Stimulated activated CD4-positive, alpha-beta T cell treated with anti-CD3 and anti-CD28 coated beads, TNF-alpha, amount 100 ng/mL, for 48 hours (primary cell): ENCODE measurements at places on chromosomes 11 and 22.

GRCh38 chr11:108117746-108118371, 3.5 kb upstream of the ACAT1 start:
- DNase-seq = no peak

DNA sequence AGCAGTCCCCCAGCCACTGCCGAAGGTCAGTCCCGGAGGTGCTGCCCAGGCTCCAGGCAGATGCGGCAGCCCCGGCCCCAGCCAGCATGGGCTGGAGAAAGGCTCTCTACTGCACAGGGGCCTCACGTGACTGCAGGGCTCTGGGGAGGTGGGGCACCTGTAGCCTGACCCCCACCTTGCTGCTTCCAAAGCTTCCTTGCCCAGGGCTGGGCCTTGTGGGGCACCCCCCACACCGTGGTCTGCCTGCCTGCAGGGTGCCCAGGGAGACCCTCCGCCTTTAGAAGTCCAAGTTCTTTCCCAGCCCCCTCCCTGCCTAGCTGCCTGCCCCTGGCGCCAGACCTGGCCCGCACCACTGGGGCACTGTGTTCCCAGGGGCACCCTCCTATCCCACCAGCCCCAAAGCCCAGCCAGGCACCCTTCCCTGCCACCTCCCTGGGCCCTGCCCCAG, 28.4 kb upstream of the TXNRD2 start:
- no peak for DNase-seq

DNA sequence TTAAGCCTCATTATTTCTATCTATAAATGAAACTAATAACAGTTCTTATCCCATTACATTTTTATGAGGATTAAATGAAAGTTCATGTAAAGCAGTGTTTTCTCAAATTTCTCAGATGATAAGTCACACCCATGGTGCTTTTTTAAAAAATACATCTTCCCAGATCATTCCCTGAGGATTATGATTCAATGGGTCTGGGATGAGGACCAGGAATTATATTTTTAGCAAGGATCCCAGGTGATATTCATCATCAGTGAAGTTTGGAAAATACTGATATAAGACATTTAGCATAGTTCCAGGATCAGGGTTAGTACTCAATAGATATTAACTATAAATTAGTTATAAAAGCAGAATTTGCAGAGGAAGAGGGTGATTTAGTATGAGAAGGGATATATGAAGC, 89.1 kb downstream of the BBOX1 start:
- no peak for DNase-seq

DNA sequence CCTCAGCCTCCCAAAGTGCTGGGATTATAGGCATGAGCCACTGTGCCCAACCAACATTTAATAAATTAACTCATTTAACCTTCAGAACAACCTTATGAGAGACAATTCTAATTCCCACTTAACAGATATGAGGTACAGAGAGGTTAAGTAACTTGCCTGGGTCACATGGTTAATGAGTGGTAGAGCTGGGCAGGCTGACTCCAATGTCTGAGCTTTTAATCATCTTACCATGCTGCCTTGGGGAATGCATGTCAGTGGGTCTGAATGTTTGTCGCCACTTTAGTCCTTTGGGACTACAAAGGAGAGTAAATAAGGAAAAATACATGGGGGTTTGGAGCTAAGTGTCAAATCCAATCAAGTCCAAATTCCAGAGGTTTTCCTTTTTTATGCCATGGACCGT, 11.2 kb upstream of the PIK3C2A start:
- DNase-seq = no peak

DNA sequence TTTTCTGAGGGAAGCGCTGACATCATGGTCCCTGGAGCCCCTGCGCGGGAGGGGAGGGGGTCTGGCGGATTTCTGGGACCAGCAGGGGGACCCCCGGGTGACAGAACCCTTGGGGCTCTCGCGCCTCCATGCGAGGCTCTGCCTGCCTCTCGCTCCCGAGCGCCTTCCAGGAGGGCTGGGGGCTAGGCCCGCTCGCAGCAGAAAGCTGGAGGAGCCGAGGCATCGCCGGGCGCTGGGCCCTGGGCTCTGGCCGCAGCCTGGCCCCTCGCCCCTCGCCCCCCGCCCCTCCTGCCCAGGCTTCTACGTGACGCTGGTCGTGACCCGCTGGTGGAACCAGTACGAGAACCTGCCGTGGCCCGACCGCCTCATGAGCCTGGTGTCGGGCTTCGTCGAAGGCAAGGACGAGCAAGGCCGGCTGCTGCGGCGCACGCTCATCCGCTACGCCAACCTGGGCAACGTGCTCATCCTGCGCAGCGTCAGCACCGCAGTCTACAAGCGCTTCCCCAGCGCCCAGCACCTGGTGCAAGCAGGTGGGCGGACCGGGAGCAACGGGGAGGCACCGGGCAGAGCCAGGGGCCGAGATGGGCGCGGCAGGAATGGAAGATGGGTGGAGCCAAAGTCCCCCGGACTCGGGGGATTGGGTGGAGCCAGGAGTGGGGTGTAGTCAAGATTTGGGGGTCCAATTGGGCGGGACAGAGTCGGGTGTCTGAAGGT, 5.4 kb downstream of the BEST1 start:
- DNase-seq = no peak

DNA sequence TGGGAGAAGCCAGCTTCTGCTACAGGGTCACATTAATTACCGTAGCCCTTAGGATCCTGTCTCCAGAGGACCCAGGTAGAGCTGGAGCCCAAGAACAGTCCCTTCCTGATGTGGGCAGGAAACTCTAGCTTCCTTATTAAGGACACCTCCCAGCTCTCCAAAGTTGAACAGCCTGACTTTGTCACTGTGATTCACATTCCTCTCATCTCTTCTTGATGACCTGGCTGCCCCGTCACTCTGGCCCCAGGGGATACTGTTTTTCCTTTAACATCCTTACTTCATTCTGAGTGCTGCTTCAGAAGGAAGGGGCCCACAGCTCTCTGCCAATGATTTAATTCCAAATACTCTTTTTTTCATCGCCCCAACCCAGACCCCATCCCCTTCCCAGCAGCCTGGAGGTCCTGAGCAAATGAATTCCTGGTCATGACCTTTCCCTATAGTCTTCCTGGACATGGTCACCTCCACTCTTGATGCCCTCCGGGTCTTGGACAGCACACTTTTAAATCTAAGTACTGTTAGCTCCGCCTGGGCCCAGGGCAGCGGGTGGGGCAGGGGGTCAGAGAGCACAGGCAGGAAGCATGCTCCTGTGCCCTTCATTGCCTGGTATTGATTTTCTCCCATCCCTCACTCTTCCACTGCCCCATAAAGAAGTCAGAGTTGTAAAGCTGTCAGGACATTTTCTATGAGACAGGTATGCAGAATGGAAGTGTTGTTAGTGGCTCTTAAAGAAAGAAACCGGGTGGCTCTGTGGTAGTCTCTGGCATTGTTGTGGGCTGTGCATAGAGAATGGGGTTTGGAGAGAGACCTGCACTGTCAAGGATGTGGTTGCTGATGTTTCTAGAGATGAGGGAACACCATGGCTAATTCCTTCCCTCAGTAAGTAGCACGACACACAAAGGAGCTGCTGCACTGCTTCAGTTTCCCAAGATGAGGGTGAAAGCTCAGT, 22.3 kb upstream of the SPON1 start:
- DNase-seq = no peak

DNA sequence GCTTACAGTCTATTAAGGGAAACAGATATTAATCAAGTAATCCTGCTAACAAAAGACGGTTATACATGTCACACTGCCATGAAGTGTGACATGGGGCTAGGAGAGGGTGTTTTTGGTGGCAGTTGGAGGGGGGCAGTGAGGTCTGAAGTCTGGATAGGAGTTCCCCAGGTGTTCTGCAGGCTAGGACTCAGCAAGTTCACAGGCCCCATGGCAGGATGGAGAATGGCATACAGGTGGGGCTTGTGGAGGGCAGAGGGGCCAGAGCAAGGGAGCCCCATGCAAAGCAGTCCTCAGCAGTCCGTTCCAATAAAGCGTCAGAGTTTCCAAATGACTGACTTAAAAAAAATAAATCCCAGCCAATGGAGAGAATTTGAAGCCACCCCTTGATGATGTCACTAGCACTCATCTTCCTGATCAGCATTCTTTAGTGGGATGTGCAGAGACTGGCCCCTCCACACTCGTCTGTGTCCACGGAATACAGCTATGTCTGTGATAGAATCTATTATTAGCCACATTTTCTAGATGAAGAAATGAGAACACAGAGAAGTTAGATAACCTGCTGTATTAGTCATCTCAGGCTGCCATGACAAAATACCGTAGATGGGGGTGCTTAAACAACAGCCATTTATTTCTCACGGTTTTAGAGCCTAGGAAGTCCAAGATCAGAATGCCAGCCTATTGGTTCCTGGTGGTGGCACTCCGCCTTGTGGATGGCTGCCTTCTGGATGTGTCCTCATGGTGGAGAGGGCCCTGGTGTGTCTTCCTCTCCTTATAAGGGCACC, 32.6 kb downstream of the PRDM11 start:
- DNase-seq = no peak

DNA sequence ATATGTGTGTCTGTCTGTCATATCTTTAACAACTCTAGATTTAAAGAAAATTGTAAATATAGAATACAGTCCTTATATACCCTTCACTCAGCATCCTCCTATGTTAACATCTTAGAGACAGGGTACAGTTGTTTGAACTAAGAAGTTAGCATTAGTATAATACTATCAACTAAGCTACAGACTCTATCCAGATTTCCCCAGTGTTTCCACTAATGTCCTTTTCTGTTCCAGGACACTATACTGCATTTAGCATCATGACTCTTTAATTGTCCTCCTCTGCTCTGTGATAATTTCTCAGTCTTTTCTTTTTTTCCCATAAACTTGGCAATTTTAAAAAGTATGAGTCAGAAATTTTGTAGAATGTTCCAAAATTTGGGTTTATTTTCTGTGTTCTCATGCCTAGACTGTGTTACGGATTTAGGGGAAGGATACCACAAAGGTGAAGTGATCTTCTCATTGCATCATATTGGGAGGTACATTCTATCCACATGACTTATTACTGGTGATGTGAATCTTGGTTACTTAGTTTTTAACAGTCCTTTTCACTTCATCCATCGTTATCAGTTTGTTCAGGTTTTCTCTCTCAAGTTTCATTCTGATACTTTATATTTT, 168.4 kb downstream of the SBF2 start:
- no peak for DNase-seq

GRCh38 chr11:109425554-109425953, 3.6 kb downstream of the C11orf87 start:
- no peak for DNase-seq

GRCh38 chr11:60974726-60975125, 3.2 kb downstream of the CD6 start:
- no peak for DNase-seq

DNA sequence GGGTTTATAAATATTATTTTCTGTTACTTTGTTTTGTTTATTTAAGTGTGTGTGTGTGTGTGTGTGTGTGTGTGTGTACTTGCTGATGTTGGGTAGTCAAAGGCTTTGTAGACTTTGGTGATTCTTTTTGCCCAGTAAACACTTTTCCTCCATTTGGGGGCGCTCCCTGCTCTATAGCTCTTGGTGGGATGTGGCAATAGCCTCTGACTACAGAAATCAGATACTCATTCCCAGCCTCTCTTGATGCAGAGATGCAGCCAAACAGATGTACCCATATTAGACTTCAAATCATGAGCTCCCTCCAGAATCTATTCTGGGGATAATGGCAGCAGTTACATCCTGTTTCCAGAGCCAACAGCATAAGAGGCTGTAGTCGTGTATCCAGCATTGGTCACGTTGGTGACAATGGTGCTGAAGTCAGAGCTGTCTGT, 33.4 kb upstream of the APOL5 start:
- no peak for DNase-seq
